GM23248 (cell line): ENCODE measurements at places on chromosomes 6 and 20. TPM values are rescaled to one million over a fixed set of nuclear protein-coding genes. Genes with fewer than 3 reads are reported as not detected.

NR2E1 gene
- not detected in 2 replicates for total RNA-seq

TREM2 gene
- not detected in 2 replicates for total RNA-seq

PROCR gene
- 34.4 and 44.3 TPM in 2 replicates for total RNA-seq

GRCh38 chr6:104936766-104937535 lies 20.0 kb upstream of the LIN28B start:
- DNase-seq: no peak

GRCh38 chr6:77650098-77650663 lies 2.7 kb upstream of the MEI4 start:
- no peak for DNase-seq

- DNase-seq: peak; percentile 70
Measured at GRCh38 chr6:112038268-112038667, 15.6 kb upstream of the CCN6 start.

DNA sequence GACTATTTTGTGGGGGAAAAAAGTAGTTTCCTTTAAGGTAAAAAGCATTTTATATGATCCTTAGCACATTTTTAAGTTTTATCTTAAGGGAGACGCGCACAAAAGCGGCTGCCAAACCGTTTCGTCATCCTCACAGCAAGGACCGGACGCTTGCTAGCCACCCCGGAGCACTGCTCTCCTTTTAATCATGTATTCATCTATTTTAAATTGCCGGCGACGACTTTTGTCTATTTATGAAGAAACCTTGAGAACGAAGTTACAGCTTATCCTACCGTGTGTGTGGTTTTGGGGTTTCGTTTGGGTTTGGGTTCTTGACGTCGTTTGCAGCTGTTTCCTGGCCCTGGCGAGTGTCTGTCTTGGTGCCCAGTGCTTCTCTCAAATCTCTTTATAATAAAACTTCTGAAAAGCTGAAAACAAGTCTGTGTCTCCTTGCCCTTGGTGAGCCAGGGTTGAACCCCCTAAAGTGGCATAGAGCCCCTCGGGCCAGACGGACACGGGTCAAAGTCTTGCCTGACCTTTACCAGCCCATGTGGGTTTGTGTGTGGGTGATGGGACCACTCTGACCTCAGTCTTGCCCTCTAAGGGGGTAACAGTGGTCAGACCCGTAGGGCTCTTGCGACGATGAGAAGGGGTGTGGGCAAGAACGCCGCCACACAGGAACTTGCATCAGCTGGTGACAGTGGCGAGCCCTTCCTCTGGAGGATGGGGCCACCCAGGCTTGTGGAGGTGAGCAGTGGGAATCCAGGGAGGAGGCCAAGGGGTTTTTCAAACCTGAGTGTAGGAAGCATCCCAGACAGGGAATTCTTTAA lies 117.6 kb downstream of the JPH2 start:
- no peak for DNase-seq

DNA sequence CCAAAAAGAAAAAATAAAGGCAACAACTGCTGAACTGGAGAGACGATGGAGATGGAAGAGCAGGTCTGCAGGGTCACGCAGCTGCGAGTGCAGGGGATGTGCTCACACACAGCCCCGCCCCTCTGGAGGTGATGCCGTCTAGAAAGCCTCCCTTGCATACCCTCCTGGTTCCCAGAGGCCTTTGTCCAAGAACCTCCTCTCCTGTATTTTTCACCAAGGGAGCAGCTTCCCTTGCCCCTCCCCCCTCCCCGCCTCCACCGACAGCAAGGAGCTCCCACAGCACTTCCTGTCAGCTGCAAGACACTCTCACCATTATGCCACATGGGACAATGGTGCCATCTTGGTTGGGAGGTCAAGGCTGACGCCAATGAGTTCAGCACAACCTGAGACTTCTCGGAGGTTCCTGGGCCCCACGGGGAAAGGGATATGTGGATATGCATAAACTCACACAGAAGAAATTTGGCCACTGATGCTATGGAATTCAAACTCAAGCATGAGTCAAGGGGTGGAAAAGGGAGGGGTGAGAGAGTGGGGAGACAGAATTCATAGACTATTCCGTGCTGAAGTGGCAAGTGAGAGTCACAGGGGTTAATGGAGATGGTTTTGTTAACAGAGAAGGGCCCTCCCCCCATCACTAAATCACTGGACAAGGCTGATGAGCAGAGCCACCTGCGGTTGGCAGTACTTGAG lies 132.9 kb downstream of the SCML4 start:
- peak; percentile 95 for DNase-seq

DNA sequence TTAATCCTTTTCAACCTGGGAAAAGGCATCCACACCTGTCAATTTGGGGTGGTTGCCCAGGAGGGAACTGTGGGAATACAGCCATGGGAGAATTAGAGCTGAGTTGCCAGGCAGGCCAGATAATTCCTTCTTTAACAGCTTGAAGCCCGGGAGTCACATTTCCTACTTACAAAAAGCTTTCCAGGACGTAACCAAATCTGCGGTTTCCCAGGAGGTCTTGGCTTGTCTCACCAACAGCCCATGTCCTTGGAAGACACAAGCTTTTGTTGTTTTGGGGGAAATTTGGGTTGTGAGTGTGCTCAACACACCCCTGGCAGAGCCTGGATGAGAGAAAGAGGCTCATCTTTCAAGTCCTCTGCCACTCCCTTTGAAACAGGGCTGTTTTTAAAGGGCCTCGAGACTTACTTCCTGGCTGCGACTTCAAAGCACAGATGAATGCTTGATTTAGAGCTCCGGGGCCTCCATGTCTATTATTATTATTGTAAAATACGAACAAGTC lies 465.9 kb upstream of the BTBD3 start:
- DNase-seq: no peak

- DNase-seq: no peak
Measured at GRCh38 chr20:24669701-24670100, 200.3 kb downstream of the SYNDIG1 start.

- no peak for DNase-seq
Measured at GRCh38 chr20:62734881-62735280, 26.2 kb downstream of the NTSR1 start.

- DNase-seq: no peak
Measured at GRCh38 chr6:145866456-145867396, 52.1 kb upstream of the FBXO30 start.

DNA sequence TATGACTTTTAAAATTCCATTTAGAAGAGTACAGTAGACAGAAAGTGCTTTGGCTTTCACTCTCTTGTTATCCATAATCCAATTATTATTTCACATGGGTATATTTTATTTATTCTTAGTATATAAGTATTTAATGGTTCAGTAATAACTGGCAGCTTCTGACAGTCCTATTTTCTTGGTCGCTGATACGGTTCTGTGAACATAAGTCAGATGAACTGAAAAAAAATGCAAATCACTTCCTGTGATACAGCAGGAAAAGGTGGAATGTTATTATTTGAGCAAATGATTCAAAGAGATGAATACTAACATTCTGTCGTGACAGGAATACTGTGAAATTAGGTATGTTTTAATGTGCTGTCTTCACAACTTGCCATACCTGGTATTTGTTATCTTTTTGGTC lies 132.3 kb downstream of the ARHGAP18 start:
- DNase-seq: no peak

- no peak for DNase-seq
Measured at GRCh38 chr20:23963941-23964340, 24.6 kb downstream of the GGTLC1 start.

DNA sequence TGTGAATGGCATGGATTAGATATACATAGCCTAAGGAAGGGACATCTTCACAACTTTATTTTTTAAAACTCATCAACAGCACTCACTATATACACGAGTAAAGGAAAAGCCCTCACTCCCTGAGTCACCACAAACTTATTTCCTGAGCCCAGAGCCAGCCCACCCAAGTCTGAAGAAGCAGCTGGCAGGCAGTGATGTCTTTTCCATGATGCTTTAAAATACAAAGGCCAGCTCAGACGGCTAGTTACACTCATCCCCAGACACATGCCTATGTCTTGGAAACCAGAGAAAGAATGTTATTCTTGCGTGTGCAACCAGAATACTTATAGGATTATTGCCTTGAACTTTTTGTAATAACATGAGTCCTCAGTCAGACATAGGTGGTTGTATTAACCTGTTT lies 114.4 kb downstream of the ADGRG6 start:
- peak; percentile 98 for DNase-seq

DNA sequence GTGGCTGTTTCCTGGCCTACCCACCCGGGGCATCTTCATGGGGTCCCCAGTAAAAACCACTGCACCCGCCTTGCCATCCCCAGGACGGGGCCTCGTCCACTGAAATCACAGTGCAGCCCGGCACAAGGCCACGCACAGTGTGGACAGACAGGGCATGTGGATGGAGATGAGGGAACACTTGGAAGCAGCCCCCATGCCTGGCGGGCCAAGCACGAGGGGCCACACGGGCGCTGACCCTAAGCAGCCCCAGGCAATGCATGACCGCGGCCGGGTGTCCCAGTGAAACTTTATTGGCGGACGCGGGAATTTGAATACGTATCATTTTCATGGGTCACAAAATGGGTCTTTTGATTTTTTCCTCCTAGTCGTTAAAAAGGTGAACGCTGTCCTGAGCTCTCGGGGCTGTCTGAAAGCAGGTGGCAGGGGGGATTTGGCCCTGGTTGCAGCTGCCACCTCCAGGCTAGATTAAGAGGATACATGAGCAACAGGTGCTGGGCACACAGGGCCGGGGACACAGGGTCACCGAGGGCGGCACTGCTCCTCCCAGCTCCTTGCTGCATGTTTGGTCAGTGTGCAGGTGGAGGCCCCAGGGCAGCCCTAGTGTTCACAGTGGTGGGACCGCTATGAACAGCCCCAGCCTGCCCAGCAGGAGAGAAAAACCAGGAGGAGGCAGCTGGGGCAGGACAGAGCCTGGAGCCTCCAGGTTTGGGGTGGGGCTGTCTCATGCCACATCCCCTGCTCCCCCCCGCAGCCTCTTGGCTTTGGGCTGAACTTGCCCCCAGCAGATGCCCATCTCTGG lies 74.9 kb upstream of the SLCO4A1 start:
- DNase-seq: no peak

GRCh38 chr20:10553326-10553984 lies 118.3 kb downstream of the SLX4IP start:
- DNase-seq: peak; percentile 85

DNA sequence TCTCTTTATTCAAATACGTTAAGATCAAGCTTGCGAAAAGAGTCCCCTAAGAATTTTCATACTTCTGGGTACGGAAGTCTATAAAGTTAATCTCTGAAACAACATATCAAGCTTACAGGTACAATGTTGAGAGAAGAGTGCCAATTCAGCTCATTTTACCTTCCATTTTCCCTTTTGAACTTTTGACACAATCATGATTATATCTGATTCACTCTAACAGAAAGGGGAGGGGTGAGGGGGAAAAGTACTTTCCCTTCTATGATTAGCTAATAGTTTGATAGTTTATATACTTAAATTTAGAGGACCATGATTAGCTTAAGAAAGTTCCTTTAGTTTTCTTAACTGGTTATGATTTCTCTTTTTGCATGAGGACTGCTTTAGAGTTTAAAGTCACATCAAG lies 33.5 kb downstream of the SNX3 start:
- no peak for DNase-seq

- no peak for DNase-seq
Measured at GRCh38 chr6:33904050-33904746, 100.4 kb upstream of the MLN start.

DNA sequence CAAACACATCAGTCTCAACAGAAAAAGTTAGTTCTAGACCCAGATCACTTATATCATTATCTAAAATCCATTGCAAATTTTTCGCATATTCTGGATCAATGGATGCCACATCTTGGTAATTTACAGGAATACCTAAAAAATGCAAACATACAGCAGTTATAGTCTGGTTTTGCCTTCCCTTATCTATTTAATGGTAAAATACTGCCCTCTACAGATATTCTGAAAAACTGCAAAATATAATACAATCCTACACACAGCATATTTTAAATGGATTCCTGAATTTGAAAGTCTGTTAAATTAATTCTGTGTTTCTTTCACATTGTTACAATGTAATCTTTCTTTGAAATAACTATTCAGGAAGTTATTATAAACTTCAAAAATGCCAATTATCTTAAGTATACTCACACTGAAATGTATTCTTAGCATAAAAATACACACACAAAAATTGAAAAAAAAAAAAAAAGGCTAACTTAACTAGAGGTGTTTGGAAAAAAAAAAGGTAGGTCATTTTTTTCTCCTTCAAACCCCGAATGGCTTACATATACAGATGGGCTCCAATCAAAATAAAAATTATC lies 88.4 kb downstream of the HACE1 start:
- peak; percentile 54 for DNase-seq

DNA sequence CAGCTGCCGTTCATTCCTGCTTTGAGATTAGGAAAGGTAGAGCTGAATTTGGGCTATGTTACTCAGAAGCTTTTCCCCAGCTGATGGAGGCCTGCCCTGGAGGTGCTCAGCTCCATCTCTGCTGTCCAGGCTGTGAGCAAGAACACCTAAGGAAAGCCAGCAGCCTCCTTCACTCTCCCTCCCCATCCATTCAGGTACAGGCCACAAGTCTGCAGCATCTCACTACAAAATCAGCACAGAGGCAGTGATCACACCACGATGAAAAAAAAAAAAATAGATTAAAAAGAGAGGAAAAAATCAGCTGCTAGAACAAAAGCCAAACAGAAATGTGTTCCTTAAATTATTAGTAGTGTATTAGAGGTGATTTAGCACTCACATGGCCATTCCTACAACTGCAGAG lies 515.0 kb downstream of the CDH26 start:
- no peak for DNase-seq

DNA sequence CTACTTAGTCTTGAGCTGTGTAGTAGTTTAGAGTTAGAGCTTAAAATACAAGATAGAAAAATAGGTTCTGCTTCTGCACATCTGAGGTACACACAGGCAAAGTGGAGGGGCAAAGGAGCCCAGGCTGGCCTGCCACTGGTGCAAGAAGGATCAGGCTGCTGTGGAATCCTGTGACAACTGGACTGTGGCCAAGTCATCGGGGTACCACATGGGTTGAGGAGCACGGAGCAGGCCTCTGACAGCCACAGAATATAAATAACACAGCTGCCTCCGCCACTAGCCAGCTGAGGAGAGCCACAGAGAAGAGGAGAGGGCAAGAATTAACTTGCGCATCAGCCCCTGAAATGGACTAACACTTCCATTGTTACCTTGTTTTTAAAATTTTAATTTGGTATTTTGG lies 206.0 kb upstream of the MARCKS start:
- DNase-seq: no peak

DNA sequence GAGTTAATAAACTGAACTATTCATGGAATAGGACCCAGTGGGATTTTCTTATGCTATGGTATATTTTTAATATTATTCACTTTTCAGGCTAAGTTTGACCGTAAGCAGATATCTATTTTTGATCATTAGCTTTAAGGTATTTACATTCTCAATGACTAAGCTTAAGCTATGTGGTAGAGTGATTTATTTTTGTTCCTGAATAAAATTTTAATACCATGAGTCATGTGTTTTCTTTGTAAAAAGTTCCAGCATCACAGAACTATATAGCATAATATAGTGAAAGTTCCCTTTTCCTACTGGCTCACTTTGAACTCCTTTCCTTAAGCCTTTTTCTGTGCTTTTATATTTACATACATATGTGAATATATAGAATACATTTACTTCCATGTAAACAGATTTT lies 75.8 kb downstream of the BCKDHB start:
- peak; percentile 46 for DNase-seq
